ENCODE measurements at places on chromosomes 1 and 21.

DNA sequence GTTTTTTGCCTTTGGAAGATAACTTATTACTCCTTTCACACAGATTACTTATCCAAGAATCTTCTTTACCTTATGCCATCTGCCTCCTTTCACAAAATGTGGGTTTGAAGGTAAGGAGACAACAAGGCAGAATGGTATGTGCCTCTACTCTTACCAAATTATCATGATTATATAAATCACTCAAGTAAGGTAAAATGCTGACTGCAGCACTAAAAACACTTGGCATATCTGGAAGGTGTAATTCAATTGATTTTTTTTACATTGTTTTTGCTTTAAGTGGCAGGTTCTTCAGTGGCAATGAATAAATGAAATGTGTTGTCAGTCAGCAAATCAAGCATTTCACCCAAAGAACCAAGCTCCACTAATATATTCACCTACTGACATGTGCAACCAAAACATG is 346.1 kb downstream of the OMA1 start:
- DNase-seq = no peak

GRCh38 chr1:221162939-221163338 is 283.7 kb downstream of the HLX start:
- no peak for DNase-seq

DNA sequence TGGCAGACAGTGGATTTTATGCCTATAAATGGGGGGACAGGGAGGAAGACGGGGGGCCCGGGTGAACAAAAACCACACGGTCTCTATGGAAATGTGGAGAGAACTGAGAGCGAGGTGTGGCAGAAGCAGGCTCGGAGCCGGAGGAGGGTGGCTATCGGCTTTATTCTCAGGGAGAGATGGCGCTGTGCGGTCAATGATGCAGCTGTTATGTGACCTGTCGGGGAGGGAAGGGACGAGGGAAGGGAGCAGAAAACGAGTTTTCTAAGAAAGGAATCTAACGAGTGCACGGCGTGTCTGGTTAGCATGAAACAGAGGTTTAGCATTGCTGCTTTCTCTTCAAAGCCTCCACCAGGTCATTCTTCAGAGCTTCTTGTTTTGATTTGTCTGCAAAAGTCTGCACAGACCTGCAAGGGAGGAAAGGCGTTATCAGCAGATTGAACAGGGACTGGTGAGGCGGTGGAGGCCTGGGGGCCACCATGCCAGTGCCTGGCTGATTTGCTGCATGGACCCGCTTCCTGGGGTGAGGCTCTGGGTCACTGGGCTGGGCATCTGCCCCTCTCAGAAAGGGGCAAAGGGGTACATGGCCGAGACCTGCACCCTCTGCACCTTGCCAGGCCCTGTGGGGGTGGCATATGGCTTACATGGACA is 27.2 kb downstream of the SLC66A1 start:
- no peak for DNase-seq

- DNase-seq = no peak
Measured at GRCh38 chr1:192762265-192762664, 46.6 kb upstream of the RGS2 start.

- no peak for DNase-seq
Measured at GRCh38 chr21:15743593-15743992, 13.8 kb downstream of the USP25 start.

DNA sequence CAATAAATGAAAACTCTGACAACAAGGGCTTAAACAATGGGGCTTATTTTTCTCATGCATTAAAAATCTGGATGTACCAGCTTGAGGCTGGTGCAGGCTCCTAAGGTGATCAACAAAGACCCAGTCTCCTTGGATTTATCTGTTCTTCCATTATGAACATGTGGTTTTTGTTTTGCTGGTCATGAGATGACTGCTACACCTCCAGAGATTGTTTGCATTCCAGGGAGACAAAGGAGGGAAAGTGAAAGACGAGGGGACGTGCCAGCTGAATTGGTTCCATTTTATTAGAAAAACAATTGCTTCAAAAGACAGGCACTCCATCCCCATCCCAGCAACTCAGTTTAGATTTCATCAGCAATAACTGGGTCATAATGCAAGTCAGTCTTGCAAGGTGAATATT is 90.9 kb upstream of the KCNK1 start:
- no peak for DNase-seq

GRCh38 chr1:192983349-192983980 is 75.7 kb downstream of the UCHL5 start:
- DNase-seq = peak; percentile 17

DNA sequence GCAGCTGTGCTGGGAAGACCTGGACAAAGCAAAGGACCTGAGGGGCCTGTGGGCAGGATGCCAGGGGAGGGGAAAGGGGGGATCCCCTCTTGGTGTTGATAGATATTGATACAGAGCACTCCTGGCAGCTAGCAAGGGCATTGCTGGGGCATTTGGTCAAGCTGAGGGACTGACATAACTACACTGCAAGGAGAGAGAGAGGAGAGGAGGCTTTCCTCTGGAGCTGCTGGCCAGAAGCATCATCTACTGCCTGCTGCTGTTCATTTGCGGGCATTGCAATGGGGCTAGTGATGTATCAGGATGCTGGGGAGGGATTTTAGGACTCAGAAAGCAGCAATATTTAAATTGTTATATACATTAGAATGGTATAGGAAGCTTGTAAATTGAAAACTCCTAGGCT is 142.0 kb downstream of the ZNF648 start:
- no peak for DNase-seq

DNA sequence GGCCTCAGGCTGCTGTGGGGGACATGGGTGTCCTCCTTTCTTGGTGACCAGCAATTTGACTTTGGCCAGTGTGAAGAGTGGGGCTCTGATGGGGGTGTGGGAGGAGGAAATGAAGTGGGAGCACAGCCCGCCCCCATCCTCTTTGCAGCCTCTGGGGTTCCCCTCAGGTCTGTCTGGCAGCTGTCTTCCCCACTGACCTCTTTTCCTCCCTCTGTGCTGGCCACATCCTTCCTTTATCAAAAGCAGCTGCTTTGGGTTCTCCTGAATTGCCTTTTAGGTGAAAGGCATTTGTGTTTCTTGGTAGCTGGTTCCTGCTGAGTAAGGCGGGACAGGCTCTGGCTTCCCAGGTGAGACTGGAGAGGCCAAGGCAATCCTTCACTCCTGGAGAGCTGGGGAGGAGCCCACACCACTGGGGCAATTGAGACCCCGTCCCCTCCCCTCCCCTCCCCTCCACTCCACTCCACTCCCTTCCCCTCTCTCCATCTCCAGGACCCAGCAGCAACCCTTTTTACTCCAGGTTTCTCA is 24.9 kb downstream of the PCAT6 start:
- no peak for DNase-seq

DNA sequence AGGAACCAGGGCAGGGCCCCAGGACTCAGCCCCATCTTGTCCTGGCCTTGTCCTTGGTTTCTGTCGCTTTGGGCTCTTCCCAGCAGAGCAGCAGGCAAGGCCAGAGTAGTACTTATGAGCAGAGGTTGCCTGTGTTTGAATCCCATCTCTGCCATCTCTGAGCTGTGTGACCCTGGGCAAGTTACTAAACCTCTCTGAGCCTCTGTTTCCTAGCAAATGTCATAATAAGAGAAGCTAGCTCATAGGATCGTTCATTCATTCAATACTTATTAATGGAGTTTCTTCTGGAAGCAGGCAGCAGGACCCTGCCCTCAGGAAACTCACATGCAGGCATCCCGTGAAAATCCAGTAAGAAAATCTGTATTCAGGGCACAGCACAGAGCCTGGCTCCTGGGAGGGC is 84.3 kb downstream of the FBXO2 start:
- no peak for DNase-seq
